GM12891 (cell line): ENCODE measurements at places on chromosomes 2 and 18.

GRCh38 chr2:171487803-171488259 is 34.4 kb upstream of the CYBRD1 start:
- DNase-seq: no peak

DNA sequence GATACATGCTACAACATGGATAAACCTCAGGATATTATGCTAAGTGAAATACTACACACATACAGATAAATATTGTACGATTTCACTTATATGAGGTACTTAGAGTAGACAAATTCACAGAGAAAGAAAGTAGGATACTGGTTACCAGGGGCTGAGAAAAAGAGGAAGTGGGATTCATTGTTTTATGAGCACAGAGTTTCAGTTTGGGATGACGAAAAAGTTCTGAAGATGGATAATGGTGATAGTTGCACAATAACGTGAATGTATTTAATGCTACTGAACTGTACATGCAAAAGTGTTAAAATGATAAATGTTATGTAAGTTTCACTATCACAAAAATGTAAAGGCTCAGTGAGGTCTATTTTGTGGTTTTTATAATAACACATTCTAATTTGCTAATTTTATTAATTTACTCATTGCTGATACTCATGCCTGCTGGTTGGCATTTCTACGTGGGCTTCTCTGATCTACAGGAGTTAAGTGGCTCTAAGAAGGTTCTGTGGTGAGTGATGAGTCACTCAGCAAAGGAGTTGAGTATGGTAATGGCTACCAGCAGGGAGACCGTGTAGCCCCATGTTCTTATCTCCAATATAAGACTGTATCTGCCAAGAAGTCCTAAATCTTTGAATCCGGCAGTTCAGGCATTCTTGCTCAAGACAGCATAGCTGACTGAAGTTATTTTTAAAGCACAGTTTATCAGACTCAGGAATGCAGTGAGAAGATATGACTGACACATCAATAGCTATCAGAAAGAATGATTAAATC is 41.1 kb downstream of the UPP2 start:
- no peak for DNase-seq

- DNase-seq: no peak
Observed at GRCh38 chr2:233244818-233245217, 6.7 kb upstream of the ATG16L1 start.

DNA sequence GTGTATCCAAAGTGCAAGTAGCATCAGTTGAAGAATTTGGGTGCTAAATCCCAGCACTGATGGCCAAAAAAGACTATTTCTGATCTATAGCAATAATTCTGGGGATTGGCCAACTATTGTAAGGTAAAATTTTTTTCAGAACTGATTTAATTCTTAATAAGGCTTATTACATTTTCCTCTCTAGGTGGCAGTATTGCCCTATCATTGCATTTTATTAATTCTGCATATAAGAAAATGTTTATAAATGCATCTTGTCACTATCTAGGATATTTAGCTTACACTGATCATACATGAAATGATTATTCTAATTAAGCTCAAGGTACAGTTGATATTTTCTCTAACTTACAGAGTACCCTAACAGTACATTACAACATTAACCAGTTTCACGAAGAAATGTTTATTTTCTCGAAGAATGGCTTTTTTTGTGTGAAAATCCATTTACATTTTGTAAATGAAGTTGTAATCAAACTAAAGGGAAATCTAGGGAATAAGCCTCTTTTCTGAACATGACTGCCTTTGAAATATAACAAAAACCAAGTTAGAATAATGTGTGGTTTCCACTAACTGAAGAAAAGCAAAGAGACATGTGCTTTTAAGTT is 11.0 kb downstream of the TTN start:
- peak; percentile 5 for DNase-seq

DNA sequence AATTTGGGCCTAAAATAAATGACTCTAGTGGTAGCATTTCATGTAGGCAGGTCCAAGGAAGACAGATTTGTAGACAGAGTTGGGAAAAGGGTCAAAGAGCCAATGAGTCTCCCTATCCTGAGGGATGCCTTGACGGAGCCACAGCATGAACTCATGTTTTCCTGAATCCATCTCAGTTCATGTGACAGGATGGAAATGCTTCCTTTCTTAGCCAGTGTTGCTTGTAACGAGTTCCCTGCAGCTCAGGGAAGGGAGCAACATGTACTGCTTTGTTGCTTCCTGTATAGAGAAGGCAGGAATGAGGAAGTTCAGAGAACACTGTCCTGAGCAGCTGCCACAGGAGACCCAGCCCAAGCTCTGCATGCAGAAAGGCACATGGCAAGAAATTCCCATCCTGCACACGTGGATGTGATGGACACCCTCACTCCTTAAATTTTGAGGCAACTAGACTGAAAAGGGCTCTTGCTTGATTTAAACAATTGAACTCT is 27.9 kb downstream of the TMEM17 start:
- DNase-seq: no peak

DNA sequence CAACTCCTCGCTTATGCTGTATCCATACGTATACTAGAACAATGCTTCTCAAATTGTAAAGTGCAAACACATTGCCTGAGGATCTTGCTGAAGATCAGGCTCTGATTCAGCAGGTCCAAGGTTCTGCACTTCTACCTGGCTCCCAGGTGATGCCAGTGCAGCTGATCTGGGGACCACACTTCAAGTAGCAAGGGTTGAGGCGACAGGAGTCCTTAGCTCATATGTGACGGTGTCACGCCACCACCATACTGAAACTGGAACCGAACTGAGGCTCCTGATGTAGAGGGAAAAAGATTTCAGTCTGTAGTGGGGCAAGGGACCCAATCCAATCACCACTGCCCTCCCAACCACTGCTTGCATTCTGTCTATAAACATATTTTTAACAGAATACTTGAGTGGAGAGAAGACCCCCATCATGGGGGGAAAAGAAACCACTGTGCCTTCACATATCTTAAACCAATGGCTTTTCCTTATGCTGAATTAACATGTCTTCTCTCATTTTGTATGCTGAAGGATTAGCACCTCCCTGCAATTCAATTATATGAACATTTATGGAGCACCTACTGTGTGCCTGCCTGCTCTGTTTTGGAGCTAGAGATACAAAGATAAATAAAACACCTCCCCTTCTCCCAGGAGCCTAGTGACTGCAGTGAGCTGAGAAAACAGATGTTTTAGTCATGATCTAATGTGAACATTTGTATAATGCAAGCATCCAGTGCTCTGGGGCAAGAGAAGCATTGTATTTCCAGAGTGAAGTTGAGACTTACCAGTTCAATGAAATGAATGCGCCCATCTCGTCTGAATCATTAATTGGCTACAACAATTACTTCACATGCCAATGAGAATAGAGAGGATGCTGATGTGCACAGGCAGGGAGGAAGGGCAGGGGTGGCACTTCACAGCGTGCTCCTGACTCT is 6.6 kb upstream of the ASAP2 start:
- no peak for DNase-seq

DNA sequence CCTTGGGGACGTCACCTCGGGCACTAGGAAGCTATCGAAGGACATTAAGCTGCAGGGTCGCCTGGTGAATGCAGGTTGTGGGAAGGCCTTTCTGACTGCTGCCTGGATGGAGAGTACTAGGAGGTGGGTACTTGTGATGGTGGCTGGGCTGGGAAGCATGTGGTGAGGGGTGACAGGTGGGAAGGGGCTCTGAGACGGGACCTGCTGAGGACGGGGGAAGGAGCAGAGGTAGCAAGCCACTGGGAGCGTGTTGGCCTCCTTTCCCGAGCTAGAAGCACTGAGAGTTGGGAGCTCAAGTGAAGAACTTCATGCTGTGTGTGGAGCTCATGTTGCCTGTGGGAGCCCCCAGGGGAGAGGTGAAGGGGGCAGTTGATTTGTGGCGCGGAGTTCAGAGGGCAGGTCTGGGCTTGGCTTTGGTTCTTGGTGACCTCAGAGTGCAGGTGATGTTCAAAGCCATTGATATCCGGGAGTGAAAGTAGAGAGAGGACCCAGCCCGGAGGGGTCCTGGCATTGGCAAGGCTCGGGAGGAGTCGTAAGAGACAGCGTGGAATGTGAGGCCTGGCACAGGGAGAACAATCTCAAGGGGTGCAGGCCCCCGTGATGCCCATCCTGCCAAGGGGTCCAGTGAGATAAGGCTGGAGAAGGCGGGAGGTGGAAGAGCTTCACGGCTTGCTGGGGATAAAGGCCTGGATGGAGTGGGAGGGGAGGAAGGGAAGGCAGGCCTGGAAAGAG is 13.2 kb downstream of the MROH2A start:
- no peak for DNase-seq

GRCh38 chr2:111966241-111966640 is 67.8 kb downstream of the MERTK start:
- DNase-seq: no peak

GRCh38 chr2:96945014-96945413 is 41.4 kb downstream of the FAM178B start:
- no peak for DNase-seq

DNA sequence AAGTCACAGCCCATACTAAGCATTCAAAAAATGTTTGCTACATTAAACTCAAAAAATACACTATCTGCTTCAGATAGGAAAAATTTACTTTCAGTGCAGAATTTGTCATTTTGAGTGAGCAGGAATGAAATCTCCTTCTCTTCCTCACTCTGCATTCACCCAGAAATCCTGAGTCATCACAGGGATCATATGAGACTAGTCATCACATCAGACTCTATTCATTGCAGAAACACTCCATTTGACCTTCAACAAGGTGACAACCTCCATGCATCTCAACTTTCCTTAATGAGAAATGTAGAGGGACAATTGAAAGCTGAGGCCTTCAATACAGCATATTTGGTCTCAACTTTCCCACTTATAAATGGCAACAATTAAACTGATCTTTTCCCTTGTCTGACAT is 130.4 kb upstream of the CYP26B1 start:
- no peak for DNase-seq

DNA sequence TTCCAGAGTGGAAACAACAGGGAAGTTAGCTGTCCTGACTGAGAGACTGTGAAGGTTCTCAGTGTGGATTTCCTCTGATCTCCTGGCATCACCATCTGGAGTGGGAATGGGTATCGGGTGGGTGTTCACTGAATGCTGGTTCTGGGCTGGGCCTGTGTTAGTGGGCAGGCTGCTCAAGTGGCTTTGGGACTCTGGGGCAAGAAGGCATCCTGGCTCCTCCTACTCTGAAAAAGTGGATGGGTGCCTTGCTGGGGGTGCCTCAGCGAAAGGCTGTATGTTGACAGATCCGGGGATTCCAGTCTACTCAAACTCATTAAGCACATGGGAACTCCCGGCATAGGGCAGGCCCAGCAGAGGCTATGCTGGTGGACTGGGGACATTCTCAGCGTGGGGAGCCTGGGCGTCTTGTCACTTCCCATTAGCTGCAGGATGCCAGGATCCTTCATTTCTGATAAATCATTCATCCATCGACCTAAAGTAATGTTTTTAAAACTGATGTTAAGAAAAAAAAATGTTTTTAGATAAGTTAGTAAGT is 27.5 kb upstream of the CHRNA1 start:
- DNase-seq: no peak
